CD4-positive, alpha-beta T cell treated with Interleukin-1 beta for 1 hour (primary cell): ENCODE measurements at places on chromosomes 3 and 15.

GRCh38 chr15:53713218-53713617 is 46.2 kb downstream of the WDR72 start:
- no peak for DNase-seq

DNA sequence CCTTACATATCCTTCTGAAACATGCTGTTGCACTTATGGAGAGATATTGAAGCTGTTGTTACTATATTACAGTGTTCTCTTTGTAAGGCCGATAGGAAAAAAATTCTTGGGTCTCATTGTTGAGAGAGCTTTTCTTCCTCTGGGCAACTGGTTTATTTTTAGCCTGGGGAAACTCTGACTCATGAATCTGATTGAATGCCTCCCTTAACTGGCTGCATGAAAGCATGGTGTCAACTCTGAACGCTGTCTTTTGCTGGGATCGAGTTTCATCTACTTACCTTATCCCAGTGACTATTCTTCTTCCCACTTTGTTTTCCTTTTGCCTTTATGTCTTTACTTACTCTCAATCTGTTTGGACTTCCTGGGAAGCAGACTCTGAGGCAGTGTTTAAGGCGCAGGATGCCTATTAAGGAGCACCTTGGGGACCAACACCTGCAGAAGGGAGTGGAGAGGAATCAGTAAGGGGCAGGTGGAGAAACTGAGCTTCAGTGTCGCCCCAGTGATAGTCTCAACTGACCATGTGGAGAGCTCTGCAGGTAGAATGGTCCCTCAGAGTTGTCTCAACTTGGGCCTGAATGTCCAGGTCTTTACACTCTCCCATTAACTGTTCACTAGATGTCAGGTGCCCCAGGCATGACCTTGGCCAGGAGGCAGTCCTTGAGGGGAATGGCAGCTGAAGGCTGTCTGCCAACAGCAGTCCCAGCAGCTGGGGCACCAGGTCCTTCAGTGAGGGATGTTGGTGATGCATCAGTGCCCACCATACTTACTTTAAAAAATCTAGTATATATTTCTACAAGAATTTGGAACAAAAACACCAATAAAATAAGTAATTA is 88.9 kb upstream of the CCNL1 start:
- no peak for DNase-seq

GRCh38 chr3:42169579-42170120 is 78.5 kb downstream of the TRAK1 start:
- no peak for DNase-seq

- no peak for DNase-seq
These were observed 62.7 kb upstream of the DNAJC19 start for GRCh38 chr3:181052256-181052655.

GRCh38 chr3:72411126-72411525 is 437.1 kb downstream of the SHQ1 start:
- no peak for DNase-seq

DNA sequence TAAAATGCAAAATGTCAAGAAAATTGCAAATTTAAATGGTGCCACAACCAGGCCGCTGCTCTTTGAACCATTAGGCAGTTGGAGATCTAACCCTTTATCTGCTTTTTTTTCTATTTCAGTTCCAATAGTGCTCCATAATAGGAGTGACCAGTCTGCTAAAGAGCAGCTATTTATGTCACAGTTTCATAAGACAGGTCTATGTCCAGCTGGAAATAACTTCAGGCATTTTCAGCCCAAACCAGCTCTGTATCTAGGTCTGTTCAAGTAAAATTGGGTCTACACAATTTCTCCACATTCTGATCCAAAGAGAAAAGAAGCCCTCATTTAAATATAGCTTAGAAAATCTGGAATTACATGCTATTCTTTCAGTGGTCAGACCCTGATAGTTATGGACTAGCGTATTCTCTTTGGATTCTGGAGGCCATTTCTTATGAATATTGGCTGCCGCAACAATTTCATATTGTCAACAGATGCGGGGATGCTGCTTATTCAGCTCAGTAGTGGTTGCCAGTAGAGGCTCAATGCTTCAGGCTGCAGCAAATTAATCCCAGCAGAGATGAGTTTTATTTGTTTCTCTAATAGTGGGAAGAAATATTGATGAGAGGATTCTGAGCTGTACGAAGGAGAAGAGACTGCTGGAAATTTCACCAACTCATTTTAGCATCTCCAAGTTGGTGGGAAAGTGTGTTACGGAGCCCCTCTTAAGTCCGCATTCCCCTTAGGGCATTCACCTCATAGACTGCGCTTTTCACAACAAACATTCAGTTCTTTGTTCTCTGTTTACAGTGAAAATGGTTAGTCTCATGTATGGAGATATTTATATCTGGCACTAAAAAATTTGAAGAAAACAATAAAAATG is 887.0 kb downstream of the ROBO1 start:
- DNase-seq = no peak

DNA sequence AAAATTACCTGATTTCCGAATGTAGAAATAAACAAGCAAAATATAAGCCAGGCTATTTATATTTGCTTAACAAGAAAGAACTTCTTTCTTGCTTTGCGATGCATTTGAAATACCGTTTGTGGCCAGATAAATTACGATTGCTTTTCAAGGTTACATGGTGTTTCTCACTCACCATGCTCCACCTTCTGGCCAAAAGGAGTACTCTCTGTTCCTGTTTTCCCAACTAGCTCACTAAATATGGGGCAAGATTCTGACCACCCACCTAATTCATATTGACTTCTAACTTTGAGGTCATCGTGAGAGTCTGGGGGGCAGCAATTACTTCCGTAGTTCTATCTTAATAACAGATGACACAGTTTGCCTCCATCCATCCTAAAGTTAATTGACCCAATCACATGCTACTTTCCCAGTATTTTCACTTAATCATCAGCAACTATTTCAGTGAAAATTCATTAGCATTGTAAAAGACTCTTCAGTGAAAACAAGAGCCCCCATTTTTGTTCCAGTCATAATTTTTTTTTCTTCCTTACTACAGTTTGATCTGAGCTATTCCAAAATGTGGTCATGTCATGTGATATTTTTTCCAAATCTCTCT is 25.9 kb downstream of the ACP3 start:
- DNase-seq = peak; percentile 37

- DNase-seq = no peak
These were observed 29.9 kb upstream of the RFTN1 start for GRCh38 chr3:16543242-16543864.

GRCh38 chr15:67070150-67070549 is 4.7 kb downstream of the SMAD3 start:
- DNase-seq = no peak

- no peak for DNase-seq
These were observed 22.2 kb upstream of the MAP3K13 start for GRCh38 chr3:185340751-185341150.

- no peak for DNase-seq
These were observed 949 bp upstream of the MITF start for GRCh38 chr3:69738315-69738714.

- DNase-seq = peak; percentile 64
These were observed 203.8 kb downstream of the UACA start for GRCh38 chr15:70559265-70560239.
